Stimulated activated CD8-positive, alpha-beta memory T cell treated with anti-CD3 and anti-CD28 coated beads, Interleukin-7, amount 100 ng/mL, for 24 hours (primary cell): ENCODE measurements at places on chromosomes 5 and 9.

DNA sequence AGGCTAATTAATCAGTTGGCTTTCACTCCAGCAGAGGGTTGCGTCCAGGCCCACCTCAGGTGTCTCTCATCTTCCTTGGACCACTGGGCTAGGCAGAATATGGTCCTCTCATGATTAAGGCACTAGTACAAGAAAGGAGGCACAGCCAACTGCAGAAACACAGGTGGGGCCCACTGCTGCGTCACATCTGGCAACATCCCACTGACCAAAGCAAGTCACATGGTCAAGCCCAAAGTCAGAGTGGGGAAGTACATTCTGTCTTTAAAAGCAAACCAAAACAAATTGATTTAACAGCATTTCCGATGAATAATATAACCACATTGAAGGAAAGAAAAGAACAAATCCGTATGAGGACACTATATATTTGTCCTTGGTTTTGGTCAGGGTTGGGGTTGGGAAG, 28.0 kb upstream of the UBTD2 start:
- no peak for DNase-seq

GRCh38 chr9:81118416-81118815, 570.9 kb downstream of the TLE1 start:
- no peak for DNase-seq

DNA sequence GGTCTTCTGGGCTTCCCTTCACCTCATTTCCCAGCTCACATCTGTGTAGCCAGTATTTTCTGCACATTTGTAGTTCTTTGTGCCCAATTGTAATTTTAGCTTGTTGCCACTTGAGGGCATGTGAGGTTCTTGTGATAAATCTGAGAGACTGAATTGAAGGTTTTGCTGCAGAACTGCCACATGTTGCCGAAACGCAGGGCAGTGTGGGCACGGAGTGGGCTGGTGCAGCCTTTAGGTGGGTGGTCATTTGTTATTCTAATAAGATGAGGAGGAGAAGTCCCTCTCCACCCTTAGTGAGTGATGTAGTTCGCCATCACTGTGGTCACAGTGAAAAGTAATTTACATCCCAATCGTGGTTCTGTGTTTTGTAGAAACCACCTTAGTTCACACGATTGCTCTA, 21.2 kb downstream of the OTULIN start:
- DNase-seq: no peak

DNA sequence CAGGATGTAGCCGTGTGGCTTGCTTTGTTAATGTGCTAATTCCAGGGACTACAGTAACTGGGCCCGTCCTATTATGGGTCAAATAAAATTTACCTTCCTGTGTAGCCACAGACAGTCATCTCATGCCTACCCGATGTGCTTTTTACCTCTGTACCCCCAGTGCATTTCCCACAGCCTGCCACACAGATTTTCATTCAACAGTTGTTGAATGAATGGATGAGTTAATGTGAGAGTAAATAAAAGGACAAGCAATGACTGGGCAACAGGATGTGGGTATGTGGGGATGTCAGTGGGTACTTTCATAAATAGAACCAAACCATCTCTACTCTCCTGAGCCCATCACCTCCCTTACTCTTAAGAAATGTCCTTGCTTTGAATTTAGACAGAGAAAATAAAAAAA, 441.2 kb upstream of the ZNF462 start:
- no peak for DNase-seq

- DNase-seq: no peak
These were observed 32.7 kb upstream of the ENHO start for GRCh38 chr9:34555500-34555899.

GRCh38 chr9:15433661-15434060, 11.0 kb downstream of the SNAPC3 start:
- no peak for DNase-seq

- DNase-seq: no peak
These were observed 26.9 kb downstream of the CSNK1G3 start for GRCh38 chr5:123538670-123539459.

DNA sequence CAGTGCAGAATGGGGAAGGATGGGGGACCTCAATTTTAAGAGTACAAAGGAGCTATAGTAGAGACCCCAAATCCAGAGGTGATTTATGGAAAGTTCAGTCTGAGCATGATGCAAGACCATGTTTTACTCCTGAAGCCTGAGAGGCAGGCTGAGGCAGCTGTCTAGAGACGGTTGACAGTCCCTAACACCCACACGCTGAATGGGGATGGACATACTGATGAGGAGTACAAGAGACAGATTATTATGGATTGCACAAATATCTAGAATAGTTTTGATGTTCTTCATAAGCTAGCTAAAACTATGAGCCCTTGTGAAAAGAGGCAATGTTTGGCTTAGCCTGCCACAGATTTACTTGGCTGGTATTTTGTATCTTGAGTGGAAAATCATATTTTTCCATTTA, 64.5 kb downstream of the PRR16 start:
- no peak for DNase-seq

- no peak for DNase-seq
These were observed 2.6 kb downstream of the DIAPH1 start for GRCh38 chr5:141615991-141616720.

- DNase-seq: no peak
These were observed 128.8 kb upstream of the MAP3K1 start for GRCh38 chr5:56686337-56687195.
